ENCODE measurements at places on chromosomes 12 and 14.
A peak's percentile ranks its signal among the peaks of the same experiment; 100 is the strongest.

- DNase-seq = no peak
These were observed 31.0 kb downstream of the ITGA7 start for GRCh38 chr12:55676707-55677106.

DNA sequence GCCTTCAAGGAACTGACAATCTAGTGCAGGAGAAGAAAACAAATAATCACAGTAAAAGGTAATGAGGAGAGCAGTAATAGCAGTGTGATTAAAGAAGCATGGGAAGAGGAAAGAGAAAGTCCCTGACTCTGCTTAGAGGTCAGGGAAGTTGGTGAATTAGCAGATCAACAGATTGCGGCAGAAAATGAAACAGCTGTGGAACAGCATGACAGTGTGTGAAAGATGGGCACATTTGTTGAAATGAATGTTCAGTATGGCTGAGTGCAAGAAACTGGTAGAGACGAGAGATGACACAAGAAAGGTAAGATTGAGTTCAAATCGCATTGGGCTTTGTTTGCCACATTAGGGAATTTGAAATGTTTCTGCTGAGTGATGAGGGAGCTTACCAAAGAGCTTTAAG lies 63.7 kb upstream of the RASSF8 start:
- no peak for DNase-seq

DNA sequence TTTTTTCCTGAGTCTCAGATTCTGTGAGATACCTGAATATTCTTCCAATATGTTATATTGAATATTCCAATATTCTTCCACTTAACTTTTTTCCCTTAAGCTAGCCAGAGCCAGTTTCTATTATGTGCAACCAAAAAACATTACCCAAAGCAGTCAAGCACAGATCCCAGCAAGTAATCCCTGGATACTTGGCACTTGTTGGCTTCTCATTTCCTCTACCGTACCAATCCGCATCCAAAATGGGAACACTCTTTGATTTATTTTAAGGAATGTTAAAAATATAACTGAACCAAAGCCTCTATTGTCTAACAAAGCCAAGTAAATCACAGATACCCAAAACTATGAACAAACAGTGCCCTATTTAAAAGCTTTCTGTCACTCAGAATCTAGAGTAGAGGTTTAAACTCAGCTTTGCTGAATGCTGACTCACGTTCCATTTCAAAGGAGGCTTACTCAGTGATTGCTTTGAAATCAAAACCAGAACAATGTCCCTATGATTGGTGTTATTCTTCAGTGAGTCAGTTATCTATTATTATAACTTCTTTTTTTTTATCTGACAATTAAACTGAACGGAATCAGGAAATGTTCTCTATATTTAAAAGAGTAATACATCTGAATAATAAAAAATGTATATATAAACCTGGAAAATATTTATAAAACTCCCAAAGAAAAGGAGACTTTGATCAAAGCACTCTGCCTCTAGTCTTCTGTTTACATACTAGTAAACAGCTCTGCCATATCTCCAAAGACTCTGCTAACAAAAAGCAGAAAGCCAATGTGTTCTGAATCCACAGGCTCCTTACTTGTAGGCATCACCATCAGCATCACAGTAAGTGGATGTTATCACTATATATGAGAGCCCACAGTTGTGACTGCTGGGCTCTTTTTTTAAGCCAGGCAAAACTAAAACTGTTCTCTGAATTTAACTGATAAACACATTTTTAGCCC lies 360.8 kb downstream of the CCDC91 start:
- DNase-seq = no peak

- no peak for DNase-seq
These were observed 13.1 kb upstream of the CIPC start for GRCh38 chr14:77084985-77085384.

GRCh38 chr12:44465139-44465538 lies 411.0 kb downstream of the NELL2 start:
- DNase-seq = no peak

GRCh38 chr14:40393143-40393542 lies 960.9 kb upstream of the FBXO33 start:
- DNase-seq = no peak

DNA sequence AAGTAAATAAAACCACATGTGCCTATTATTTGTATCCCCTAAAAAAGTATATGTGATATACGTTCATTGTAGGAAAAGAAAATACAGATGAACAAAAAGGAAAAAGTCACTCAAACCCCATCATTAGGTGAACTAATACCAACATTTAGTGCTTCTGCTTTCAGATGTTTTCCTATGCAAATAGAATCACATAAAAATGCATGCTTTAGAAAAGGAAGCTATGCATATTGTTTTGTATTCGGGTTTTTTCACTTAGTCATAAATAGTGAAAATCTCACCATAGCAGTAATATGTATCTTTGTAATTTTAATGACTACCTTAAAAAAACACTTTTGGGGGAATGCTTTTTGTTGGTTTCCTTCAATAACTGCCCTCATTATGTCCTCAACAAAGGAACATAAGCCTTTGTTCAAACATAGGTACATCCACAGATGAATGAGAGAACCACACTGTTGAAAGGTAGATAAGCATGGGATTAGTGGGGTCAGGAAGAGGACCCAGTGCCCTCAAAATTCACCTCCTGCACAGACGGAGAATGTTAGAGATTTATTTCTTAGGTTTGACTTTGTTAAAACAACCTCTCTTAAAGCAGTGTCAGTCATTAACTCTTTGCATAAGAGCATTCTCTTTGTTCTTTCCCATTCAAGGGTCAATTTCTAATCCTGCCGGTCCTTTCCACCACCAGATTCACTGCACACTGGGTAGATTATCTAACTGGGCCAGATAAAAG lies 6.5 kb downstream of the AMDHD1 start:
- no peak for DNase-seq

DNA sequence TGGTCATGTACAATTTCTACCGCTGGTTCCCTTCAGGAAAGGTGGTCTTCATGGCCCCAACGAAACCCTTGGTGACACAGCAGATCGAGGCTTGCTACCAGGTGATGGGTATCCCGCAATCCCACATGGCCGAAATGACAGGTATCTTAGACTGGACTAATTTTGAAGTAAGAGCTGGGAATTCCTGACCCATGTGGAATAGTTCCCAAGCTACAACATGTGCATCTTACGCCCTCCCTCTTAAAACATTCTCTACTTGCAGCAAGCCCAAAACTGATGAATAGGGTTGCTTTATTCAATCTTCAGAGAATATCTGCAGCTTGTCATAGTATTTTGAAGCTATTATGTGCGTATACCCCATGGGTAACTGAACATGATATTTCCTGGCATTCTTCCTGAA lies 669 bp downstream of the FANCM start:
- no peak for DNase-seq

DNA sequence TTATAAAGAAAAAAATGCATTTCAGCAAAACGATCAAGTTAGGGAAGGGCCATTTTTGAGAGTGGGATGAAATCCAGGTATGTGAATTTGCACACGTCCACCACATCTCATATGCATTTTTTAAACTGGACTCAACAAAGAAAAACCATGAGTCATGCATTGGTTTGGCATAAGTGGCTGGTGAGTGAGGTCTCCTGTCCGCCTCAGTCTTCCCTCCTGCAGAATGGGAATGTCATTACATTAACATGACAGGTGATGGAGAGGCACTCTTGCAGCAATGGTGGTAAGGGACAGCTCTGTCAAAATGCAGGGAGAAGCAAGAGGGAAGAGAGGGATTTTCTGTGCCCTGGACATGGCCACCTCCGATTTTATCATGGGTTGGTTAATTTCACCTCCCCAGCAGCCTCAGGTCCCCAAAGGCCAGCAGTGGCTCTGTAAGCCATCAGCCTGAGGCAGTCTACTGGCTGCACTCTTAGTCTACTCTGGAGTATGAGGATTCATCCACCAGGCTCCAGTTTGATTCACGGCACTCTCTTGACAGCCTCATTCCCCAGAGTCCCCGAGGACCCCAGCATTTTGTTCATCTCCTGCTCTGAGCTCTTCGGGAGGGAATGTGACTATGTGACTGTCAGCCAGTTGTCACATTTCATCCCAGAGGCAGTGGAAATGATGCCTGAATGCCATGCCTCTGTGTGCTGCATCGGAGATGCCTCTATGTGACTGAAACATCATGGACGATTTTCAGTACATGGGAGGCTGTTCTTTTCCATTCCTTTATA lies 17.1 kb upstream of the PWP1 start:
- DNase-seq = no peak

- DNase-seq = no peak
These were observed 241.4 kb downstream of the BMP4 start for GRCh38 chr14:53715193-53715721.

DNA sequence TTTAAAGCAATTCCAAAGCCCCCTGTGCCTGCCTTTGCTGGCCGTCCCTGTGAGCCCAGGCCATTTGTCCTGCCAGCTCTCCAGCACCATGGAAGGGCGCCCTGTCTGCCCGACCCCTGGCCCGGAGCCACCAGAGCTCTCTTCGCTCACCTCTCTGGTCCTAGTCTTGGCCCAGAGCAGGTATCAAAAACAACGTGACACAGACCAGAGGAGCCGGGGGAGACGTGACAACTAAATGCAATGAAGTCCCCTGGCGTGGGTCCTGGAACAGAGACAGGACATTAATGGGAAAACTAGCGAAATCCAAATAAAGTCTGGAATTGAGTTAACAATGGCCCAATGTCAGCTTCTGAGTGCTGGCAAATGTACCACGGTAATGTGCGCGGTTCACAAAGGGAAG lies 83.2 kb upstream of the DIO3 start:
- DNase-seq = no peak

- DNase-seq = no peak
These were observed 440.4 kb upstream of the DCN start for GRCh38 chr12:91622981-91623380.

DNA sequence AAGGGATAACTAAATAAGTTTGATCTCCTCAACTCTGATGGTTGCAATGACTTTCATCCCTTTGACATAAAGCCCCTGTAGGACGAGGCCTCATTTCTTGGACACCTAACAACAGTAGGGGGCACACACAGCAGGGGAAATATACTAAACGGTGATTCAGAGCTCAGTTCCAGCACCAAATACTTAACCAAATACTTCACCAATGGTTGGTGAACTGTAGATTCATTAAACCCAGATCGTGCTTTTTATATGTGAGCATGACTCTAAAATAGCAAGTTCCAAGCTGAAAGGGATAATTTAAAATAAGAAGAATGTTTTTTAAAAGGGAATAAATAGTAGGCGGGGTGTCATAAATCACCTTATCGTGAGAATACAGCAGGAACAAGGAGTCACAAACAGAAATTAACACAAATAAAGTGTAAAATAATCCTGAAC lies 53.2 kb downstream of the ATG2B start:
- DNase-seq = no peak

GRCh38 chr12:42936991-42937390 lies 347.4 kb upstream of the PRICKLE1 start:
- no peak for DNase-seq

GRCh38 chr12:94263011-94263811 lies 114.8 kb downstream of the PLXNC1 start:
- DNase-seq = peak; percentile 18

GRCh38 chr12:58487678-58488161 lies 432.6 kb downstream of the LRIG3 start:
- DNase-seq = no peak

DNA sequence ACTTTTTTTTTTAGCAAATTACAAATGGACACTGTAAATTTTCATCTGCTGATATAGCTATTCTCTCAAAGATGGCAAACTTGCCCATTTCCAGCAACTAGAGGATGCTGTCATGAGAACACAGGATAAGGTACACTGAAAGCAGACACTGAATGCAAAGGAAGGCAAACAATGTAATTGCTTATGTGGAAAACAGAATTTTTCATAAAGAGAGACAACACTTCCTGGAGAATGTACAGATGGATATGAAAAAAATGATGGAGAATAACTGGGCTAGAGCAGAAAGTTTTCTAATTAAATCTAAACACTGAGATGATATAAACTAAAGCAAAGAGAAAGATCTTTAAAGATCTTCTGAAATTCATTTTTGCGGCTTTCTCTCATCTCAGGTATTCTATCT lies 581 bp downstream of the CD69 start:
- DNase-seq = no peak

DNA sequence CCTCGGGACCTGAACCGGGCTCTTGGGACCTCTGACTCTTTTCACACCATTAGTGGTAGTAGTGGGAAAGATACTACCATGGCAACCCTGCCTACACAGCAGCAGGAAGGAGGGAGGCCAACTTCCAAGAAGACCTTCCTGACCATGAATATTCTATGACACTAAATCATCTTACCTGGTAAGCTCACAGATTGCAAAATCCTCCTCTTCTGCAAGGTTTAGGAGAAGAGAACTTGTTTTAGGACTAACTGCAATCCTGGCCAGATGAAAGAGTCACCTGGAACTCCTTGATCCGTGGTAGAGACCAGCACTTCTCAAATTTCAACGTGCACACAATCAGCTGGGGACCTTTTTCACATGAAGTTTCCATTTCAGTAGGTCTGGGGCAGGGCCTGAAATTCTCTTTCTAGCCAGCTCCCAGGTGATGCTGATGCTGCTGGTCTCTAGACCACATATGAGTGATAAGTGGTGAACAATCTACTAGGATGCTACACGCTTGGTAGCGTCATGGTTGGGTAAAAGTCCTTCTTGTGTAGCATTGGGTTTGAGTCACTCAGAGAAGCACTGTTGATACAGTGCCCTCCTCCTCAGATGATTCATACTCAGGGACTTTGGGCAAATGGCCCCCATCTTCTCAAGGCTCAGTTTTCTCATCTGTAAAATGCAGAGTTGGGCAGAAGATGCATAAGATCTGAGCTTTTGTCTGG lies 35.6 kb upstream of the FICD start:
- DNase-seq = no peak

- DNase-seq = no peak
These were observed 55.1 kb downstream of the SSH1 start for GRCh38 chr12:108802101-108802961.

DNA sequence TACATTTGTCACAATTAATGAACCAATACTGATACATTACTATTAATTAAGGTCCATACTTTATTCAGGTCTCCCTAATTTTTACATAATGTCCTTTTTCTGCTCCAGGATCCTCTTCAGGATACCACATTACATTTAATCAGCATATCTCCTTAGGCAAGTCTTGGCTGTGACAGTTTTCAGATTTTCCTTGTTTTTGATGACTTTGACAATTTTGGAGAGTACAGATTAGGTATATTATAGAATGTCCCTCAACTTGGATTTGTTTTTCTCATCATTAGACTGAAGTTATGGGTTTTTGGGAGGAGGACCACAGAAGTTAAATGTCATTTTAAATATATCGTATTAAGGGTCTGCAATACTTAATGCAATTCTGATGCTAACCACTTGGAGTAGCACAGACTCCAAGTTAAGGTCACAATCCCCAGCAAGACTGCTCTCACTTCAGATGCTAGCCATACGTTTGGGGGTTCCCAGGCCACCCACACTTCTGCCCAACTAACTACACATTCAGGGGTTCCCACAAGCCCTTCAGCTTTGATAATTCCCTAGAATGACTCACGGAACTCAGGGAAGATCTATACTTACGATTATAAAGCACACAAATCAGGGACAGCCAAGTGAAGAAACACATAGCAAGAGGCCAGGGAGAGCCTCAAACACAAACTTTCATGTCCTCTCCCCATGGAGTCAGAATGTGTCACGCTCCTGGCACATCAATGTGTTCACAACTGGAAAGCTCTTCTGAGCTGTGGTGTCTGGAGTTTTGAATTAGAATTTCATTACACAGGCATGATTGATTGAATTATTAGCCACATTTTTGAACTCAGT lies 17.0 kb upstream of the NUBPL start:
- no peak for DNase-seq

GRCh38 chr12:124213666-124214347 lies 81.1 kb upstream of the RFLNA start:
- DNase-seq = no peak
